Cardiac muscle cell (in vitro differentiated cells and primary cell): ENCODE measurements at places on chromosomes 3 and 15. TPM values are rescaled to one million over a fixed set of nuclear protein-coding genes. Genes with fewer than 3 reads are reported as not detected.
A peak's percentile ranks its signal among the peaks of the same experiment; 100 is the strongest.

Gene AGTR1
- not detected in 2 replicates for polyA plus RNA-seq

Gene DUOXA1
- polyA plus RNA-seq = 0.66 TPM in 1 of 2 replicates, not detected in the other

Gene DOCK3
- 0.56 and 0.94 TPM in 2 replicates for polyA plus RNA-seq

GRCh38 chr3:143070977-143071551, 48.5 kb upstream of the CHST2 start:
- H3K4me1 ChIP-seq = no peaks in the 10 kb centered on the region
- no peak overlapping the region for H3K27ac ChIP-seq
- no peak for DNase-seq
- H3K4me3 ChIP-seq = no peak overlapping the region
- no peaks in the 10 kb centered on the region for H3K36me3 ChIP-seq

- H3K27ac ChIP-seq = no peak overlapping the region
- no peaks in the 10 kb centered on the region for H3K36me3 ChIP-seq
- H3K27me3 ChIP-seq = no peaks in the 10 kb centered on the region
Measured at GRCh38 chr3:106317141-106318055, 448.6 kb upstream of the CBLB start.

DNA sequence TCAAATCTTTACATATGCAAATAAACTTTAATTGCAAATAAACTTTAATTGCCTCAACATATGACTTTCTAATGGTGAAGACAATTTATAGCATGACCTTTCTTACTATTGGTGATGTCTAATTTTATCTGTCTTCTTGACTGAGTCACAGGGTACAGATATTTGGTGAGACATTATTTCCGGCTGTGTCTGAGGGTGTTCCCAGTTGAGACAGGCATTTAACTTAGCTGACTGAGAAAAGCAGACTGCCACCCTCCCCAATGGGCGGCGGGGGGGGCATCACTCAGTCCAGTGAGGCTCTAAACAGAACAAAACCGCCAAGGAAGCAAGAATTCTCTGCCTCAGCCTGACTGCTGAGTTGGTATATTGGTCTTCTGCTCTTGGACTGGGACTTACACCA, 160.0 kb downstream of the TBL1XR1 start:
- H3K4me3 ChIP-seq = no peak overlapping the region
- no peaks in the 10 kb centered on the region for H3K27me3 ChIP-seq
- peaks cover 5% of the 10 kb centered on the region for H3K4me1 ChIP-seq
- H3K36me3 ChIP-seq = peaks cover 26% of the 10 kb centered on the region

- H3K27ac ChIP-seq = no peak overlapping the region
- peak; percentile 2 for DNase-seq
- no peaks in the 10 kb centered on the region for H3K27me3 ChIP-seq
- H3K4me3 ChIP-seq = no peak overlapping the region
- peaks cover 6% of the 10 kb centered on the region for H3K4me1 ChIP-seq
- no peaks in the 10 kb centered on the region for H3K36me3 ChIP-seq
Measured at GRCh38 chr3:175105066-175105465, 245.9 kb downstream of the NAALADL2 start.
